Left renal pelvis (tissue), 4 donors: ENCODE measurements at places on chromosomes 5 and 9. TPM values are rescaled to one million over a fixed set of nuclear protein-coding genes. Genes with fewer than 3 reads are reported as not detected.

- no peak for DNase-seq
Observed at GRCh38 chr5:65391591-65391990, 90.1 kb downstream of the ADAMTS6 start.

Gene ASPN
- 29.8 TPM for polyA plus RNA-seq

Gene SH3GL2
- polyA plus RNA-seq = 4.8 TPM

Gene WHRN
- polyA plus RNA-seq = 7.8 TPM

DNA sequence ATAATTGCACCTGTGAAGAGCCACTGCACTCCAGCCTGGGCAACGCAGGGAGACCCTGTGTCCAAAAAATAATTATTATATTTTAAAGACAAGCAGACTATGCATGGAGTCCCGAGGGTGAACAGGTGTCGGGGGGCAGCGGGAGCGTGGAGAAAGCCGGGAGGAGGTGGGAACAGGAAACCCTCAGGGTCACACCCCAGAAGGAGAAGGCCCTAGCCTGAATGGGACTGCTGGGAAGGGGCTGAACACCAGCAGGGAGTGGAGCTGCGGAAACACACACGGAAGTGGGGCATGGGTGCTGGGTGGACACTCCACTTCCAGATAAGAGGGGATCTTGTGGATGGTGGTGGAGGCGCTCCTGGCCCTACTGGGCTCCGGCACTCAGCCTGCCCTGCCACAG, 12.8 kb downstream of the SURF6 start:
- DNase-seq = no peak

Gene HSD17B4
- 182 TPM for polyA plus RNA-seq

GRCh38 chr5:159419576-159419975, 89.3 kb upstream of the IL12B start:
- no peak for DNase-seq

Gene RLN2
- polyA plus RNA-seq = not detected

- no peak for DNase-seq
Observed at GRCh38 chr9:90029386-90029785, 424.6 kb downstream of the GADD45G start.

Gene HCN1
- polyA plus RNA-seq = 0.03 TPM

GRCh38 chr5:78615697-78616096, 32.9 kb downstream of the LHFPL2 start:
- DNase-seq = no peak

DNA sequence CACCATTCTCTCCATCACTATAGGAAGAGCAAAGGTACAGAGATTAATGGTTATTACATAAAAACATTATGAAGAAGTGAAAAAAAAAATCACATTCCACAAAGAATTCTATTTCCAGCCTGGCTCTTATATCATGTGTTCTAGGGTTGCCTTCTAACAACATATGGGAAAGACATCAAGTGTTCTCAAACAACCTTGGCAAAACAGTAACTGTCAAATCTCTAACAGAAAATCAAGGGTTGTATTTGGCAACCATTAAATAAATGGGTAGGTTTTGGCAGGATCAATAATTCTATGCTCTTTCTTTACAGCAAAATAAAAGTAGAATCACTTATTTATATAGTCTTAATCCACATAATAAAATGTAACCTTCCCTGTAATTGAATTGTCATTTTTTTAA, 728.9 kb downstream of the MAT2B start:
- no peak for DNase-seq

GRCh38 chr5:1080432-1080831, 31.4 kb downstream of the SLC12A7 start:
- DNase-seq = no peak

GRCh38 chr5:1543398-1544293, 19.9 kb upstream of the LPCAT1 start:
- no peak for DNase-seq

Gene NR6A1
- 0.30 TPM for polyA plus RNA-seq

DNA sequence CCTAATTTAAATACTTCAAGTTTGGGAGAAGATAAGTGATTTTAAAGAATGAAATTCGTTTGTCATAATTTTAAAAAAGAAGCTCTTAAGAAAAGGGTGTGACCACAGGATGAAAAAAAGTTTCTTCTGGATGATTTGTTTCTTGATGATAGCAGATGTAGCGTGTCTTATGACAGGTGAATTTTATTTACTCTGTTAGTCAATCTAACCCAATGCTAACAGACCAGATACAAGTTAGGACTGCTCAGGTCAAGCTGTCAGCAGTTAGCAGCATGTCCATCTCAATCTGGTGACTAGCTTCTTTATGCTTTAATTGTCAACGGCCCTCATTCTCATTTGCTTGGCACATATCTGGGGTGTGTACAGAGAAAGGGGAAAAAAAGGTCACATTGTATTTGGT, 456.0 kb downstream of the BNC2 start:
- DNase-seq = no peak

DNA sequence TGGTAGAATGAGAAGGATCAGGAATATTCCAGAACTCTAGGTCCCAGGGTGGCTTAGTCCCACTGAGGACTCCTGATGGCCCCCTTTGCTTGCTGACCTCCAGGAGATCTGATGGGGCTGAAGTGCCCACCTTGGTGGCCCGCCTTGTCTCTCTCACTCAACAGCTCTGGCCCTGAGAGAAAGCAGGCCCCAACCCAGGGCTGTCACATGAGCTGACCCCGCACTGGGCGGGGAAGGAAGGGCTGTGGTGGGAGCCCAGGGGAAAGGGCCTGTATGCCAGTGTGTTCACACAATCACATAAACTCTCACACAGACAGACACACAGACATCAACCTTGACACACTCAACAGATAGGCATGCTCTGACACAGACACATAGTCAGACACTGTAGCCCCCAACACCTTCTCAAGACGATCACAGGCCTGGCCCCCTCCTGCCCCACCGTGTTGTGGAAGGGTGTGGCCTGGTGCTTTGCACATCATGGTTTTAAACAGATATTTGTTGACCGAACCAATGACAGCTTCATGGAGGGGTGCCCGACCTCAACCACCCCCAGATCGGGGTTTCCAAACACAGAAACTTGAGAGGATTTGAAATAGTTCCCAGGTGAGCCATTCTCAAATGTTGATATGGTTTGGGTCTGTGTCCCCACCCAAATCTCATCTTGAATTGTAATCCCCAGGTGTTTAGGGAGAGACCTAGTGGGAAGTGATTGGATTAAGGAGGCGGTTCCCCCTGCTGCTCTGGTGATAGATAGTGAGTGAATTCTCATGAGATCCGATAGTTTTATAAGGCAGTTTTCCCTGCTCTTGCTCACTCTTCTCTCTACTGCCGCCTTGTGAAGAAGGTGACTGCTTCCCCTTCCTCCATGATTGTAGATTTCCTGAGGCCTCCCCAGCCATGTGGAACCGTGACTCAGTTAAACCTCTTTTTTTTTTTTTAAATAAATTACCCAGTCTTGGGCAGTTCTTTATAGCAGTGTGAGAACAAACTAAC, 48.5 kb upstream of the HAND1 start:
- no peak for DNase-seq

Gene AQP3
- 111 TPM for polyA plus RNA-seq

DNA sequence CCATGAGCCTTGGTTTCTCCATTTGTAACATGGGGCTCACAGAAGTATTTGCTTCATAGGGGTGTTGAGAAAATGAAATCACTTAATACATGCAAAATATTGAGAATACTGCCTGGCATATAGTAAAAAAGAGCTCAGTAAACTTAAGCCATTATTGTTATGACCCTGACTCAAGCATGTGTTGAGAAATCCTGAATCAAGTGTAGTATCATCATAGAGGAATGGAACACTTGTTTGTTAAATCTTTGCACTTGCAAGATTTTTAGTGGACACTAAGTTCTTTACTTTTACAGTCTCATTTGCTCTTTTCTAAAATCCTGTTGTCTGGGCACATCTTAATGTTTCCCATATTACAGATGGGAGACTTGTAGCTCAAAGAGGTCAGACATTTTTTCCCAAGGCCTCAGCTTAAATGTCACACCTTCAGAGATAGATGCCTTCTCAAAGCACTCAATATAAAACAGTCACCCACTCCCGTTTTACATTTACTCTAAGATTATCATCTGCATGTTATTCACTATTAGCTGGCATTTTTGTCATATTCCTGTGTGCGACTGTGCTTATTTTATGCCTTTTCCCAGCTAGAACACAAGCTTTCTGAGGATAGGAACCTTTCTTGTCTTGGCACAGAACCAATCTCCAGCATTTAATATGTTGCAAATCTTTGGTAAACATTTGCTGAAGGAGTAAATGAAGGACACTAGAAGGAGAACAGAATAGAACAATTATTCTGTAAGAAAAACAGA, 250.0 kb upstream of the TNC start:
- no peak for DNase-seq

DNA sequence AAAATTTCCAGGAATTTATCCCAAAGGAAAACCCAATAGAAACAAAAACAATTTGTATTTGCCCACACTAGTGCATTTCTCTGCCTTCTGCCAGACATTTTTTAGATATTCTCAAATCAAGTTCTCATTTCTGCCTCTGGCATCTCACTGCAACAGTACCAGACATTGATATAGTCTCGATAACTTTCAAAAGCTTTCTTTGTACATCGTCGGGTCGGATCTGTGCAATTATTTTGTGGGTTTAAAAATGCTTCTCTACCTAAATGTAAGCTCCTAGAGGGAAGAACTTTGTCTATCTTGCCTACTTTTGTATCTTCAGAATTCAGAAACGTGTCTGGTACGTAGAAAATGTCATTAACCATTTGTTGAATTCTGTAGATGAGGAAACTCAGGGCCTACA, 125.5 kb upstream of the LIFR start:
- DNase-seq = no peak

Gene DAPK1
- 38.3 TPM for polyA plus RNA-seq

Gene MYMK
- polyA plus RNA-seq = not detected

GRCh38 chr5:138458384-138458783, 6.9 kb upstream of the EGR1 start:
- no peak for DNase-seq

- DNase-seq = no peak
Observed at GRCh38 chr5:142572006-142572405, 113.9 kb downstream of the FGF1 start.

GRCh38 chr5:53327811-53328334, 152.6 kb upstream of the FST start:
- DNase-seq = no peak

DNA sequence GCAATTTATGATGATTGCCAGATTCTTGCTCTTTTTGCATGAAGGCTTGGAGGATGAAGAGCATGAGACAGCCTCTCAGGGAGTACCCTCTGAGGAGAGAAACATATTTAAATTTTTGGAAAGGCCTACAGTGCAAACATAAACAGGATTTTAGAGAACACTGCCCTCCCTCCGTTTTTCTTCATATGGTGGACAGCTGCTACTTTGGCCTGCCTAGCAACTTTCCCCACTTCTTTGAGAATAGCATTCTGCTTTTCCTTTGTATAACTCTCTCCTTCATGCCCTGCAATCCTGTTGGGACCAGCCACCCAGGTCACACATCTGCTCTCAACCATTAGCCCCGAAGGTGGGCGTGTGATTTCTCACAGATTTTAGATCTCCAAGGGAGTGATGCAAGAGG, 20.5 kb upstream of the TXN start:
- DNase-seq = no peak

- no peak for DNase-seq
Observed at GRCh38 chr9:128416014-128416413, 4.6 kb upstream of the CERCAM start.

- no peak for DNase-seq
Observed at GRCh38 chr5:91420879-91421278, 37.8 kb upstream of the ARRDC3 start.

Gene SV2C
- 0.18 TPM for polyA plus RNA-seq

DNA sequence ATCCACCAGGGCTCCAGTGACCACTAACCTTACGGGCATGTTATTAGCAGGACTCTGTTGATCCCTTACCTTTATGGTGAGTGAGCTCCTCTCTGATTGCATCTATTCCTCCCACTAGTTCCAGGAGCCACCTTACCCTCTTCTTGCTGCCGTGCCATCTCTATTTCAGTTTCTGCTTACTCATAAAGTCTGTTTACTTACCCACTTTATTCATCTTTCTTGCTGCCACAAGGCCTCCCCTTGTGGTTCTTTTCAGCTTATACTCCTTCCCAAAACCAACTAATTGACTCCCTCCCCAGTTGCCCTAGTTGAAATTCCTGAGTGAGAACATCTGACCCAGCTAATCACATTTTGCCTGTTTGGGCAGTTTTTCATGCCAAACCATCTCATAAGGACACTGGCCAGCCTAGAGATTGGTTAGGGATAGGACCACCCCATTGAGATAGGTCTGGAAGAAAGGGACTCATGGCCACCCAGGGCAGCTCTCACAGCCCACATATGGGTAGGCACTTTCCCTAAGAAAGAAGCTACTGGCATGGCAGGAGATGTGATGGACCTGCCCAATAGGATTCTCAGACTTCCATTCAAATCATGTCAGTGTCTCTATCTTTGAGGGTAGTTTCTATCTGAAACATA, 412.7 kb downstream of the EFNA5 start:
- no peak for DNase-seq

Gene AK8
- polyA plus RNA-seq = 3.8 TPM

Gene SPATA31A3
- not detected for polyA plus RNA-seq

GRCh38 chr5:52725065-52725746, 62.5 kb upstream of the ITGA1 start:
- no peak for DNase-seq

Gene C5orf52
- not detected for polyA plus RNA-seq

Gene PCDHGA7
- polyA plus RNA-seq = 2.5 TPM

DNA sequence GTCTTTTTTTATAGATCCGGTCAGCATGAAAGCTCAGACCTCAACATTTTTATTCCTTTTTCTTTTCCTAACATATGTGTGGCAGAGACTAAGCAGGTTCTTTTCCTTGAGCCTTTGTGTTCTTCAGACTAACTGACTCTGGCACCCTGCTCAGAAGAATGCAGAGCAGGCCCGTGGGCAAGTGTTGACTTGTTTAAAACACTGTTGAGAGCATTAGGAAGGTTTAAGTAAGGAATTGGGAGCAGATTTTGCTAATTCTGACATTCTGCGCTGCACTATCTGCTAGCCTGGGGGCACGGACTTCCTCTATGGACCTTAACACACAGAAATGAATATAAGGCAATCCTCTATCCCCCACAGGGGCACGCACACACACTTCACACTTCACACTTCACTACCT, 182.5 kb upstream of the PIK3R1 start:
- no peak for DNase-seq

- DNase-seq = no peak
Observed at GRCh38 chr5:119694284-119694683, 64.9 kb downstream of the FAM170A start.

Gene NME5
- polyA plus RNA-seq = 24.4 TPM

GRCh38 chr9:38671372-38671731, 48.6 kb downstream of the FAM240B start:
- DNase-seq = no peak

DNA sequence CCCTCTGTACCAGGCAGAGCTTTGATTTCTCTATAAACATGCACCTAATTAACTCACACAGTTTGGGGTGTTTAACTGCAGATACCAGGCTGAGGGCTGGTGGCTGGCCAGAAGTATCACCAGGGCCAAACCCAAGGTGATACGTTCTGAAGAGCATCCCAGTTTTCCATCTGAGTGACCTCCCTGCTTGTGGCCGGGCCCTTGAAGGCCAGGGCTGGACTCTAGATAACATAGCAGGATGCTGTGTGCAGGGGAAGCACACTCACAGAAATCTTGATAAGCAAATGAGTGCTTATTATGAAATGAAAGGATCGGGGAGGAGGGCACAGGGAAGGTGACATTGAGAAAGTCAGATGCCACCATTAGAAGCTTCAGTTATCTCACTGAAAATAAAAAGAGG, 582.4 kb downstream of the BRINP1 start:
- no peak for DNase-seq
